ENCODE measurements at places on chromosomes 13 and 19.

DNA sequence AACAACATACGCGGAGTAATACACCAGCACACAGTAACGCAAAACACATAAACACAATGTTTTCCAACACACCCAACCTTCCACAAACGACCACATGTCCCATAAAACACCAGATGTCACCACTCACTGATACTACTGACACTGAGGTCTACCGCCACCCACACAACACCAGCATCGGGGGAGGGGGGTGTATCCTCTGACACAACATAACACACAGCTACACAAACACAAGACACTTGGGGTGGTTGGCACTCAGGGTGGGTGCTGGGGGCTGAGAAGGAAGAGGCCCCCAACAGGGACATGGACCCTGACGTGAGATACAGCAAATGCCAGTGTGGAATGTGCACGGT, 1.5 kb upstream of the KCNN4 start:
- H3K4me1 ChIP-seq, result no peaks in the 10 kb centered on the region
- no peak overlapping the region for H3K4me3 ChIP-seq
- no peak overlapping the region for H3K27ac ChIP-seq
- no peaks in the 10 kb centered on the region for H3K36me3 ChIP-seq
- no peak for DNase-seq
- no peaks in the 10 kb centered on the region for H3K27me3 ChIP-seq

- H3K27ac ChIP-seq, result no peak overlapping the region
- H3K36me3 ChIP-seq, result no peaks in the 10 kb centered on the region
- no peak overlapping the region for H3K4me3 ChIP-seq
- no peak for DNase-seq
- no peaks in the 10 kb centered on the region for H3K4me1 ChIP-seq
These were observed 11.5 kb downstream of the CCDC70 start for GRCh38 chr13:51873117-51873798.

DNA sequence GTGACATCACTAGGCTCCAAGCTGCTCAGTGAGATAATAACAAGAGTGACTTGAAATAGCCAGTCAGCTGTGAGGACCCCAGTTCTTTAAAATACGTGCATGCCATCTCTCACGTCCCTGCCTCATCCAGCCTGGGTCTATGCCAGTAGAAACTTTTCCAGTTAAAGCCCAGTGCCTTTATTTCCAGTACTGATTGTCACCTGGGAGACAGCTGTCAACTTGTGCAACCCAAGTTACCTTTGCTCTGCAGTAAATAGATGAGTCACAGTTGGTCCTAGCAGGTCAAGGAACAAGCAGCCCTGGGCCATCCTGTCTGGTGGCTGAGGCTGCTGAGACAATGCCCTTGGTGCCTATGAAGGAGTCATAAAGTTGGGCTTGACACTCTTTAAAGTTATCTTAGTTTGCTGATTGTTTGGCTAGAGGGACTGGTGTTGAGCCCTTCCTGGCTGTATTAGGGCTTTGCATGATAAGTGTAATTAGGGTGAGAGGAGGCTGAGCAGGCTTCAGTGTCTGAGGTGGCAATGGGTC, 228.7 kb downstream of the LACC1 start:
- H3K4me1 ChIP-seq, result peaks cover 56% of the 10 kb centered on the region
- peak; percentile 40 for DNase-seq
- peak overlapping the region; percentile 90 for H3K27ac ChIP-seq
- no peaks in the 10 kb centered on the region for H3K36me3 ChIP-seq
- H3K27me3 ChIP-seq, result no peaks in the 10 kb centered on the region

GRCh38 chr19:14412996-14413692, 6.0 kb downstream of the DDX39A start:
- peaks cover 23% of the 10 kb centered on the region for H3K36me3 ChIP-seq
- no peak overlapping the region for H3K27ac ChIP-seq
- no peak overlapping the region for H3K4me3 ChIP-seq
- DNase-seq, result no peak

DNA sequence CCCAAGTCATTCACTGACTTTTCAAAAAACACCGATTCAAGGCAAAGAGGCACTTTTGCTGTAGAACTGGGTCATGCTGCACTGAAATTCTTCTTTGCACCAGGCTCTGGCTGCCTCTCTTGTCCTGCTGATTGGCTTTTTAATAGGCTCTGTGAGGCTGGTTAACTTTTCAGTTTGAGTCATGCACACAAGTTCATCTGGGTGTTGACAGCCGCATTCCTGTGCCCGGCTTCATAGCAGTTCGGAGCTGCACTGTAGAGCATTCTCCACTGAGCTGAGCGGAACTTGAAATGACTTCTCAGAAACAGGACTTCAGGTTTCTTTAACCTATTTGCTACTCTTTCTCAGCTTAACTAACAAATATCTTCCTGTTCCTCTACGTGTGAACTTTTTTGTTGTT, 978.3 kb downstream of the UQCRFS1 start:
- no peaks in the 10 kb centered on the region for H3K4me1 ChIP-seq
- no peaks in the 10 kb centered on the region for H3K27me3 ChIP-seq
- H3K27ac ChIP-seq, result no peak overlapping the region
- no peak overlapping the region for H3K4me3 ChIP-seq
- no peaks in the 10 kb centered on the region for H3K36me3 ChIP-seq

DNA sequence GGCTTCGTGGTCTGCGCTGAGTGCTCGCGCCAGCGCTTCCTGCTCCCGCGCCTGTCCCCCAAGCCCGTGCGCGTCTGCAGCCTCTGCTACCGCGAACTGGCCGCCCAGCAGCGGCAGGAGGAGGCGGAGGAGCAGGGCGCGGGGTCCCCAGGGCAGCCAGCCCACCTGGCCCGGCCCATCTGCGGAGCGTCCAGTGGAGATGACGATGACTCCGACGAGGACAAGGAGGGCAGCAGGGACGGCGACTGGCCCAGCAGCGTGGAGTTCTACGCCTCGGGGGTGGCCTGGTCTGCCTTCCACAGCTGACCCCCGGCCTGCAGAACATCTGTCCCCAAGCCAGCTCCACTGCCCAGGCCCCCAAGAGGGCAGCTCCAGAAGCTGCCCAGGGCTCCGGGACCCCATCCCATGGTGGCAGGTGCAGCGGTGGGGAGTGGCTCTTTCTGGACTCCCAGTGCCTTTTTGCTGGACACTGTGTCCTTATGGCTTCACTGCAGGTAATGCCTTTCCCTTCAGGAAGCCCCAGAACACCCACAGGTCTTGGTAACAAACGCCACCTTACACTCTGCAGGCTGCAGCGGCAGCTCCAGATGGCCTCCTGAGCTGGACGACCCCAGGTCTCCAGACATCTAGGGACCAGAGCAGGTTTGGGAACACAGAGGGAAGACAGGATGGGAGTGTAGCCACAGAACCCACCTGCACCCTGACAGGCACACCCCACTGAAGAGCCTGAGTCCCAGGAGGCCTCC, 9.3 kb downstream of the PLEKHF1 start:
- H3K4me1 ChIP-seq, result peaks cover 61% of the 10 kb centered on the region
- H3K27me3 ChIP-seq, result no peaks in the 10 kb centered on the region
- no peak overlapping the region for H3K4me3 ChIP-seq

DNA sequence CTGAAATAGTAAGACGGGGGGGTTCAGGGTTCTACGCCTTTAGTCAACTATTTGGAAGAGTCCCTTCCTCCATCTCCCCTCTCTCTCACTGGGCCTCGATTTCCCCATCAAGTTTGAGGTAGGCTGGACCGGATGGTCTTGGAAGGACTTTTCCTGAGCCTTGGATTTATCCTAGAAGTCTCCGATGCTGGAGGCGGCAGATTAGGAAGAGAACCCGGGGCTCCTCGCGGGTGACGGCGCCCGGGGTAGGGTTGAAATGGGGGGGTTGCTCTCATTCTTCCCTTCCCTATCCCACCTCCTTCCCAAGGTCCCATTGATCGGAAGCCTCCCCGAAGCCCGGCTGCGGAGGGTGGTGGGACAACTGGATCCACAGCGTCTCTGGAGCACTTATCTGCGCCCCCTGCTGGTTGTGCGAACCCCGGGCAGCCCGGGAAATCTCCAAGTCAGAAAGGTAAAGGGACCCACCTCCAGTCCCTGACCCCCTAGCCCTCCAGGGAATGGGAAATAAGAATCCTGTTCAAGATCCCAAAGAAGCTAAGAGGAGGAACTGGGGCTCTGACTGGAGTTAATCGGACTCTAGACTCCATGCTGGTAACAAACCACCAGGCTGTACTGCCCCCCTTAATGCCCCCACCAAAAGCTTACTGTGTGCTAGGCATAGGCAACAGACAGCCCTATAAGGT, 781 bp downstream of the QPCTL start:
- H3K4me1 ChIP-seq, result peaks cover 11% of the 10 kb centered on the region
- peaks cover 5% of the 10 kb centered on the region for H3K36me3 ChIP-seq
- H3K27ac ChIP-seq, result peak overlapping the region; percentile 87
- peak overlapping the region; percentile 77 for H3K4me3 ChIP-seq

DNA sequence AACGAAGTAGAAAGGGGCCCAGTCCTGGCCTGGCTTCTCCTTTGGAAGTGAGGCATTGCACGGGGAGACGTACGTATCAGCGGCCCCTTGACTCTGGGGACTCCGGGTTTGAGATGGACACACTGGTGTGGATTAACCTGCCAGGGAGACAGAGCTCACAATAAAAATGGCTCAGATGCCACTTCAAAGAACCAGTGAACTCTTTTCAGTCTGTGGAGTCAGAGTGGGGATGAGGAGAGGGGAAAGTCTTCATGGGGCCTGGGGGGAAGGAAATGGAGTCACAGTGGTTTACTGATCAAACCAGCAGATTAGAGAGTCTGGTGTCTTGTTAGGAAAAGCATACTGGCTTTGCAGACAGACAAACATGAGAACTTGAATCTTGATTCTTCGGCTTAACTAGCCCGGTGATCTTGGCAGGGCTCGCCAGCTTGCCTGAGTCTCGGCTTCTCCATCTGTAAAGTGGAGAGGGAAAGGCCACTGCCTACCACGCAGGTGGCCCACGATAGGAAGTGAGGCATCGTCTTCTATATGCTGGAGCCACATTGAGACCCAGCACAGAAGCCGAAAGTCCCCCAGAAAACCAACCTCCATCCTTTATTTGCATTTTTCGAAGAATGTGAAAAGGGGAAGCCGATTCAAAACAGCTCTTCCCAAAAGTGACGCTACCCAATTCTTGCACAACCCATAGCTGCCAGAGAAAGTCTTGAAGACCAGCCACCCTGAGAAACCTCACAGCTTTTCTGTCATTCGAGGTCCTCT, at the start of gene FFAR1:
Gene FFAR1 (plus strand): TSS at position 732 of the 759 bp plus-strand sequence. CDS start 3,650 bp downstream, outside the sequence.
- DNase-seq, result no peak
- H3K4me3 ChIP-seq, result no peak within 1 kb of the TSS
- H3K4me1 ChIP-seq, result no peaks in the 10 kb centered on the region
- no peaks in the 10 kb centered on the region for H3K36me3 ChIP-seq

GRCh38 chr13:110331362-110331761, 24.3 kb downstream of the COL4A2 start:
- H3K4me3 ChIP-seq, result no peak overlapping the region
- DNase-seq, result no peak
- H3K36me3 ChIP-seq, result no peaks in the 10 kb centered on the region
- H3K27ac ChIP-seq, result no peak overlapping the region
- no peaks in the 10 kb centered on the region for H3K4me1 ChIP-seq

DNA sequence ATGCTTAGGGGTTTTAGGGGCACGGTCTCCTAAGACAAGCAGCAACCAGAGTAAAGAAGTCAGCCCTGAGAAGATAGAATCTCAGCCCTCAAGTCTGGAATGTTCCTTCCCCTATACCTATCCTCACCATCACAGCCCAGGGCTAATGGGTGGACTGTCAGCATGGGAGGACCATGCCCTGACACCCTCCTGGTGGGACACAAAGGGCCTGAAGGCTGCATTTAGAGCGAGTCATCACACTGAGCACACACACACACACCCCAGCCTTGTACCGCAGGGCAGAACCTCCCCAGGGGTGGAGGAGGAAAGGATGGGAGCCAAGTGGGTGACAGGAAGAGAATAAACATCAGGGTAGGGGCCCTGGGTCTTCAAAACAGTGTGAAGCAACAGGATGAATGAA, 174.8 kb upstream of the SERP2 start:
- H3K4me3 ChIP-seq, result no peak overlapping the region
- H3K36me3 ChIP-seq, result no peaks in the 10 kb centered on the region
- H3K27ac ChIP-seq, result no peak overlapping the region
- no peak for DNase-seq

DNA sequence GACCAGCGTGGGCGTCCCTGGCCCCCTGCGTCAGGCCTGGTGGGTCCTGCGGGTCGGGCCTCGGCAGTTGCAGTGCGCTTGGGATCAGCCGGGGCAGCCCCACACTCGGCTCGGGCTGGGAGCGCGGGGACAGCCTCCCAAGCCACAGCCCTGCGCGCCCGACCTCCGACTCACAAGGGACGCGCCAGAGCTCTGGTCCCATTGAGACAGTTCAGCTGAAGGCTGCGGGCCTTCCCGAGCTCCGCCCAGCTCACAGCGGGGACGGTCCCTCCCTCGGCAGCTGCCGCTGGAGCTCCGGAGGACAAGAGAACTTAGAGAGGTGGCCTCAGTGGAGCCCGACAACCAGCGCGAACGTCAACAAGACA, 45.7 kb upstream of the ZNF730 start:
- H3K4me1 ChIP-seq, result no peaks in the 10 kb centered on the region
- H3K27me3 ChIP-seq, result no peaks in the 10 kb centered on the region
- peak; percentile 42 for DNase-seq

GRCh38 chr13:90118467-90119071, 1228.9 kb upstream of the MIR17HG start:
- H3K4me3 ChIP-seq, result no peak overlapping the region
- H3K4me1 ChIP-seq, result no peaks in the 10 kb centered on the region
- no peak overlapping the region for H3K27ac ChIP-seq
- H3K27me3 ChIP-seq, result no peaks in the 10 kb centered on the region
- no peak for DNase-seq

- no peaks in the 10 kb centered on the region for H3K4me1 ChIP-seq
- no peak overlapping the region for H3K4me3 ChIP-seq
- no peak for DNase-seq
- peaks cover 2% of the 10 kb centered on the region for H3K27me3 ChIP-seq
These were observed 46.9 kb downstream of the SOX1 start for GRCh38 chr13:112113851-112114250.

DNA sequence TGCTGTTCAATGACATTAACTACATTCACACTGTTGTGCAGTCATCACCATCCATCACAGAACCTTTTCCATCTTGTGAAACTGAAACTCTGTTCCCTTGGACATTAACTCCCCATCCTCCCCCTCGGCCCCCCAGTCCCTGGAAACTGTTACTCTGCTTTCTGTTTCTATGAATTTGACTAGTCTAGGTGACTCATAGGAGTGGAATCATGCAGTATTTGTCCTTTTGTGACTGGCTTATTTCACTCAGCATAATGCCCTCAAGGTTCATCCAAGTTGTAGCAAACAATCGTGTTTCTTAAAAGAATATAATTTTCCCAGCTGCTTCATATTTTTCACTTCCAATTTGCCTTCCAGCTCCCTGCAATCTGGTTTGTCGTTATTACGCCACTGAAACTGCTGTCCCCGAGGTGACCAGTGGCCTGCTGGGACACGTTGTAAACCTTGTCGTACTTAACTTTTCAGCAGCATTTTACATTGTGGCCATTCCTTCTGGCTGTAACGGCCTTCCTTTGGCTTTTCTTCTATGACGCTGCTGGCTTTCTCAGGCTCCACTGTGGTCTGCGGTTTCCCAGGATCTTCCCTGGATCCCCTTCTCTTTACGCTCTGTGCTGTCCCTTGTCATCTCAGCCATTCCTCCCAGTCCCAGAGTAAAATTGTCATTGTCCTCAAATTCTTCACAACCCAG, 74.0 kb downstream of the DHRS12 start:
- peak overlapping the region; percentile 82 for H3K27ac ChIP-seq
- H3K4me1 ChIP-seq, result peaks cover 28% of the 10 kb centered on the region
- H3K4me3 ChIP-seq, result no peak overlapping the region
- DNase-seq, result no peak
- H3K27me3 ChIP-seq, result no peaks in the 10 kb centered on the region
